ENCODE measurements at places on chromosomes 16 and 17.

- DNase-seq = no peak
Observed at GRCh38 chr17:12510535-12510934, 155.2 kb upstream of the MYOCD start.

DNA sequence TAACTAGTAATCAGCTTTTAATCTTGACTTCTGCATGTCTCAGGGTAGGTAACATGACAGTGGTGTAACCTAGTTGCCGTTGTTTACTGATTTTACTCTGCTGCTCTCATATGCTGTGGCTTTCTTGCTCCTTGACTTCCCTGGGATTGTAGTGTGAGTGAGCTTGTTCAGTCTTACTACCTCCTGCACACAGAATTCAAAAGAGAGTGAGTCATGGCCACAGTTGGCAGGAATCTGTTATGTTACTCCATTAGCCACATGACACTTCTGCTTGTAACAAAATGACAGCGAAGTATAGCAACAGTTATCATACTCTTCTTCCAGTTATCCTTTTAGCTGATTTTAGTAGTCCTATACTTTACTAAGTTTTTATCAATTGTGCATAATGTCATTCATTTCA is 18.8 kb downstream of the TNRC6A start:
- no peak for DNase-seq

GRCh38 chr16:67914758-67915495 is 16.7 kb downstream of the CTRL start:
- no peak for DNase-seq

- DNase-seq = no peak
Observed at GRCh38 chr16:75294773-75295459, 43.5 kb upstream of the BCAR1 start.

DNA sequence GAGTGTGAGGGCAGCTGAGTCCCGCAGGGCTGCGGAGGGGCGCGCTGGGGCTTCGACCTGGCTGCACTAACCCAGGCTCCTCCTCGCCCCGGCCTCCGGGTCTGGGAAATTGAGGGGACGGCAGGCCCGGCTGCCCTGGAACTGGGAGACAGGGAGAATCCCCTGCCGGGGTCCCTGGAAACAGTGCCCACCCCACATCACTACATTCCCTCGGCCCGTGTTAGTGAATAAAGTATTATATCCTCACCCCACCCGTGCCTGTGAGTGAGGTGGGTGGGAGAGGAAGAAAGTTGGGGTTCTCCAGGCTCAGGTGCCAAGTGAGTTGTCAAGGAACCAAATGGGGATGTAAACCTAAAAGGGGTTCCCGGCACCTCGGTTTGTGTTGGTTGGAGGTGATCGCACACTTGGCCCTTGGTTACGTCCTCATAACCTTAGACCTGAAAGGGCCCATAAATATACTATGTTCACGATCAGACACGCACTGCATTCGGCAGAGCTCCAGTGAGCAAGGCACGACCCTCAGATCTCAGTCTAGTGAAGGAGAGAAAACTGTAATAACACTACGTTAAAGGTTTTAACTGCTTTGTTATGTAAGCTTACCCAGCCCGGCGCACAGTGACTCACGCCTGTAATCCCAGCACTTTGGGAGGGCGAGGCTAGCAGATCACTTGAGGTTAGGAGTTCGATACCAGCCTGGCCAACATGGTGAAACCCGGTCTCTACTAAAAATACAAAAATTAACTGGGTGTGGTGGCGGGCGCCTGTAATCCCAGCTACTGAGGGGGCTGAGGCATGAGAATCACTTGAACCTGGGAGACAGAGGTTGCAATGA is 11.2 kb downstream of the ZNF771 start:
- DNase-seq = no peak

- DNase-seq = no peak
Observed at GRCh38 chr16:1876468-1876867, 4.5 kb upstream of the MEIOB start.

- no peak for DNase-seq
Observed at GRCh38 chr16:19127205-19127604, 13.4 kb downstream of the ITPRIPL2 start.

DNA sequence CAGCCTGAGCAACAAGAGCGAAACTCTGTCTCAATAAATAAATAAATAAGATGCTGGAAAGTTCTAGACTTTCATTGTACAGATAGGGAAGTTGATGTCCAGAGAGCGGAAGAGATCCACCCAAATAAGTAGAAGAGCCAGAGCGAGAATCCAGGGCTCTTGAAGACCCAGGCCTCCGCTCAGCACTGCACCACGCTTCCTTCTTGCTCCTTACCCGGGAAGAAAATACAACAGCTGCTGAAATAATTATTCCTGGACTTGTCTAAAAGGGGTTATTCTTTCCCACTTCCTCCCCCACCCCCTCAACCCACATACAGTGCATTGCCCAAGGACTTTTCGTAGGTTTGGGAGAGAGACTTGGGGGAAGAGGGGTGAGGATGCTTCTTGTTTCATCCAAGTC is 26.7 kb downstream of the CDK5RAP3 start:
- DNase-seq = no peak

DNA sequence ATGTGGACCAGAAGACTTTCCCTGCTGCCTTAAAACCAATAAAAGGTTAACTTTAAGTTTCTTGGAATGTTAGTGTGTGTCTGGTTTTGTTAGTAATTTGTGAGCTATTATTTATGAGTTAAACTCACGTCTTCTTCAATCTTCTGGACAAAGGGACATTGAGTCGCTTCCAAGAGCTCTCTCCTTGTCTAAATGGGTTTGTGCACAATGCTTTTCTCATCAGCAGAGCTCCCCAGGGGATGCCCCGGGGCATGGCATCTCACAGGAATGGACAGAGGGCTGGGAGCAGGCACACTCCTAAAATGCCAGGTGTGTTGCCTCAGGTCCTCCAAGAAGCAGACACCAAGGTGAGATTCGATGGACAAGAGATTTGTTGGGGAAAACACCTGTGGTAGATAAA is 90.5 kb downstream of the RGS9 start:
- DNase-seq = no peak

DNA sequence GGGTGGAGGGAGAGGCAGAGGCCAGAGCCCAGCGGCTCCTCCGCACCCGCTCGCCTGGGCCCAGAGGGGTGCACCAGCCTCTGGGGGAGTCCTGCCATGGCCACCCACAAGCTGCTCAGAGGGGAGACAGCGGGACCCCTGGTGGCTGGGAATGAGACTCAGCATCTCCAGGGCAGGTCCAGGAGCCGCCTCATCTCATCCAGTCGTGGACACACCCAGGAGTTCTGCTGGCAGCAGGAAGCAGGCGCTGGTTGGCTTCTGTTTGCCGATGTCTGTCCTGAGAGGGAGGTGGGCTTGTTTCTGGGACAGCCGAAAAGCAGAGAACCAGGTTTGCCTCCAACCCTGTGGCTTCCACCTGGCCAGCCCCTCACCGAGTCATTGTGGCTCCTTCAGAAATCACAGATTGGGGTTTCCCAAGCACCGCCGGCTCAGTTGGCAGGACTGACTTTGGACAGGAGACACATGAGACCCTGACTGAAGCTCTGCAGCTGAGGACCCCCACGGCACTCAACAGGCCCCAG is 49.6 kb upstream of the ENPP7 start:
- DNase-seq = no peak

- DNase-seq = no peak
Observed at GRCh38 chr16:25443994-25444393, 186.3 kb upstream of the ZKSCAN2 start.

GRCh38 chr17:3845291-3845620 is 790 bp downstream of the NCBP3 start:
- DNase-seq = no peak

DNA sequence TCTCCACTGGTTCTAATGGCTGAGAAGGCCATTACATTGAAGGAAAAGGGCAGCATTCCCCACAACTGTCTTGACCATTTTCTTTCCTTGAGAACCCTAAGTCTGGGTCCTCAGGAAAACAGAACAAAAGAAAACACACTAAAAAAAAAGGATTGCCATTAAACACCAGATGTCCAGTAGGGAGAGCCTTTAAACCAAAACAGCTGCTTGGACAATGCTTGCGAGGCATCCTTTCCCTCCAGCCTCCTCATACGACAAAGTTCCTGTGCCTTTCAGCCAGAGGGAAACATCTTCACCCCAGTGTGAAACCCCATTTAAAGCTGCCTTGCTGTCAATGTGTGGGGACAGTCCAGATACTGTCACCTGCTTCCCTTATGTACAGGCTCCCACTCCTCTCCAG is 74.3 kb downstream of the MMD start:
- DNase-seq = no peak

GRCh38 chr17:35568561-35568960 is 7.9 kb upstream of the SLFN14 start:
- no peak for DNase-seq

GRCh38 chr16:87407511-87408112 is 15.5 kb downstream of the MAP1LC3B start:
- DNase-seq = no peak

DNA sequence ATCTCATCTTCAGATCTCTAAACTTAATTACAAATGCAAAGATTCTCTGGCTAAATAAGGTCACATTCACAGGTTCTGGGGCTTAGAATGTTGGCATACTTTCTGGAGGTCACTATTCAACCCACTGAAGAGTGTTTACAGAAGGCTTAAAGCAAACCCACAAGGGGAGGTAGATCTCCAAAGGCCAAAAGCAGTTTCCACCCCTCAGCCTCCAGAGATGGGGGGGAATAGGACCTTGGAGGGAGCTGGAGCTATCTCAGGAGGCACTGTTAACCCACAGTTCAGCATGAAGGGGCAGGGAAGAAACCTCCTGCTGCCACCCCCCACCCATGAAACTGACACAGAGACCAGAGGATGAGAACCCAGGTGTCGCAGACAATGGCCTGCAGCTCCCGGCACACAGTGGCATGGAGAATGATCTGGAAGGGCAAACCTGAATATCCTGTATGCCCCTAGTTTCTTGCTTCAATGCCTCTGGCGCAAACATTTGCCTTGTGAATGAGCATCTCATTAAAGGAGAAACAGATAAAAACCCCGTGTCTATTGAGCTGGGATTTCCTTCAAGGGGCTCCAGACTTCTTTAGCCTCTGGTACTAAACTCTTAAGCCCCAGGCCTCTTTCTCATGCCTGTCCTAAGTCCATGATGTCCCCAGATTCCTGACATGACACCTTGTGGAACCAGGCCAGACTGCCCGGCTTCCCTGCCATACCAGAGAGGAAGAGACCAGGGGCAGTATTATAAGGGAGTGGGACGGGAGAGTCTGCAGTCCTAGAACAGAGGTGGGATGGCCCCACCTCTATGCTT is 103.1 kb upstream of the CDH5 start:
- no peak for DNase-seq

DNA sequence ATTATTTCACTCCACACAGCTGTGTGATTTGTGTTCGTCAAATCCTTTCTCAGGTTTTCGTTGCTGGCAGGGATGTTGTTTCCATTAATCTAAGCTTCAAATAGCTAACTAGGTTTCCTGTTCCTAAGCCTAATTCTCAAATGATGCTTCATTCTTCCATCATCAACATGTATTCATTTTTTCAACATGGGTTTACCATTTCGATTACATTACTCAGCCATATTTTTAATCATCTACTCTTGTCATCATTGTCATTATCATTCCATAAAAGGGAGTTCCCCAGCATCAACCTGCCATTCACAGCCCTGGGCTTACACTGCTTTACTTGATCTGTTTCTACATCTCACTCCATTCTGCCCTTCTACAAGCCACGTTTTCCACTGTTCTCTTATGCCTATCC is 33.3 kb upstream of the ANKFN1 start:
- DNase-seq = no peak

DNA sequence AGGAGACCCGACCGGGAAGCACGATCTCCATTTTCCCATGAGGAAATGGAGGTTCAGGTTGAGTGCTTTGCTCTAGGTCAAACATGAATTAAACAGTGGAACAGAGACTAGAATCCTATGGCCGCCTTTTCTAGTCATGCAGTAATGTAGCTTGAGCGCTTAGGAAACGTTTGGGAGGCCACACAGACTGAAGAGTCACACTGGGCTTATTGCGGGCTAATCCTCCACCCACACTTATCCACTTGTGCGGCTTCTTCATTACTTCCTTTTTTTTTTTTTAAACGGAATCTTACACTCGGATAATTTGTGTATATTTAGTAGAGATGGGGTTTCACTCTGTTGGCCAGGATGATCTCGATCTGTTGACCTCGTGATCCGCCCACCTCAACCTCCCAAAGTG is 26.0 kb downstream of the CACNG3 start:
- no peak for DNase-seq

GRCh38 chr16:48291303-48291702 is 44.0 kb upstream of the ABCC11 start:
- no peak for DNase-seq

GRCh38 chr16:23286131-23286532 is 16.0 kb upstream of the SCNN1B start:
- no peak for DNase-seq

GRCh38 chr17:50884439-50885311 is 18.5 kb upstream of the TOB1 start:
- no peak for DNase-seq

DNA sequence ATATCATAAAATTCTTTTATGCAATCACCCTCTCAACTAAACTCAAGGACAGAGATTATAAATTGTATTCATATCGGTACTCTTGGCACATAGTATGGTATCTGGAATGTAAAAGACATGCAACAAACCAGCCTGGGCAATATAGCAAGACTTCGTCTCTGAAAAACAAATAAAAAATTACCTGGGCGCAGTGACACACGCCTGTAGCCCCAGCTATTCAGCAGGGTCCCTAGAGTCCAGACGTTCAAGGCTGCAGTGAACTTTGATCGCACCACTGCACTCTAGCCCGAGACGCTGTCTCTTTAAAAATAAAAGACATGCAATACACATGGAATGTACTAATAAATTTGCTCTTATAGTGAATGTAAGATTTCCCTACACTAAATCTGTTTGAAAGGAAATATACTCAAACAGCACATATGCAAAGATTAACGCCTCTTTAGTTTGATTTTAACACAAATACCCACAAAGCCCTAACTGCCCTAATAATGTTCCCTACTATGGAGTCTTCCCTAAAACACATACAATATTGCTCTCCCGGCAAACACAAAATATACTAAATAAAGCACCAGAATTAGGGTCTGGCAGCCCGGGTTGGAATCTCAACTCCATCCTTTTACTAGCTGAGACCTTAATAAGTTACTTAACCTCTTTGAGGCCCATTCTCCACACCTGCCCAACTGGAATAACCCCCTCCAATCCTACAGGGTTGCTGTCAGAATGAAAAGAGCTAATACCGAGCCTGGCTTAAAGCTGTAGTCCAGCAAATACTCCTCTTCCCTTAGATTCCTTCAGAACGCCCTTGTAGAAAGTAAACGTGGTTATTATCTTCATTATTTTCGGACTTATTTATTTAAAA is 1.2 kb downstream of the ABCA5 start:
- no peak for DNase-seq
